ENCODE measurements at places on chromosomes 3 and 15.

- DNase-seq = no peak
Observed at GRCh38 chr15:99341786-99342185, 90.5 kb downstream of the LRRC28 start.

DNA sequence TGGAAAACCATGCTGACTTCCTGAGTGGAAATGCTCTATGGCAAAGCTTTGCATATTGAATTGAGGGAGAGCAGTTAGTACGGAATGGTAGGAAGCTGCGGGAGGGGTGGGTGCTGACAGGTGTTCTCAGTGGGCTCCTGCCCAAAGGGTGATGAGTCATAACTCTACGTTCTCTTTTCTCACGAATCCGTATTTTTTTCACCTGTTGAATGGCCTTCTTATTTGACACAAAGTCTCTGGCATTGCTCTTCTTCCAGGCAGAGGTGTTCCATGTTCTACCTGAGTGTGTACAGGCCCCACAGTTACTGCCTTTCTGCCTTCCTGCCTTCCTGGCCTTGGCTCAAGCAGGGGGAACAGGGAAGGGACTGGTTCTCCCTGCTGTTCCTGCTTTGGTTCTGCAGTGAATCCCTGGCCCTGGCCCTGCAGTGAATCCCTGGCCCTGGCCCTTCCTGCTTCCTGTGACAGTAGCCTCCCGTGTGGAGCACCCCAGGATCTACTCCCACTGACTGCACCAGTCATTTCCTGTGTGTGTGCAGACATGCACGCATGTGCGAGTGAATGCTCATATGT, 31.9 kb downstream of the TRAK1 start:
- DNase-seq = no peak

GRCh38 chr3:39387411-39387975, 4.3 kb downstream of the SLC25A38 start:
- no peak for DNase-seq

DNA sequence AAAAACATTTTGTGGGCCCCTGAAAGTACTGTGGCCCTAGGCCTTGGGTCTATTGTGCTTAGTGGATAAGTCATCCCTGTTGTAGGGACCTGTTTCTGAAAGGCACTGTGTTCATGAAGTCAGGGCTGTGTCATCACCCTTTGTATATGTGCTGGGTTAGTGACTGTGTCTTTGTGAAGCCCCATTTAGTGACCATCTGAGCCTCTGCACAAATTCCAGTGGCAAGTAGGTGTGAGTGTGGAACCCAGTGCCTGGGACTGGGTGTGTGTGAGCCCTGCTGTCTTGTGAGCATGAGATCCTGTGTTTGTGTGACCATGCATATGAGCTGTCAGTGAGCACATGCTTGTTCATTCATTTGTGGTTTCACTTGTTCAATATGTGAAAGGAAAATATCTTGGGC, 1.2 kb upstream of the HYAL1 start:
- DNase-seq = no peak

DNA sequence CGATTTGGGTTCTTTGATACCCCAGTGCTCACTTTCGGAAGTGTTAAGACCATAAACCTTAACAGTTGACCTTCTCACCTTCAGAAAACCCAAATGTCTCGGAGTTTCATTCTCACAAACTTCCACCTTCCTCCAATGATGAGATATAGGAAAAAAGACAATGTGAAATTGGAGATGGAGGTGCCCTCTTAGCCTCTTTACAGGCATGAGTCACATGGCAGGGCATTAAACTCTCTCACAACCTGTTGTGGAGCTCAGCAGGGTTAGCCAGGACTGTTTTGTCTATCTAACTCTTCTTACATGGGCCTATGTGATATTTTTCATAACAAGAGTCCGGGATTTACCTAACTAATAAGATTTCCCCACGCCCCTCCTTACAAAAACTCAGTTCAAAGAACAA, 10.7 kb downstream of the AGTR1 start:
- no peak for DNase-seq

- DNase-seq = no peak
Observed at GRCh38 chr3:171862993-171863521, 19.9 kb downstream of the TMEM212 start.

GRCh38 chr3:168134931-168135330, 39.2 kb upstream of the GOLIM4 start:
- no peak for DNase-seq

DNA sequence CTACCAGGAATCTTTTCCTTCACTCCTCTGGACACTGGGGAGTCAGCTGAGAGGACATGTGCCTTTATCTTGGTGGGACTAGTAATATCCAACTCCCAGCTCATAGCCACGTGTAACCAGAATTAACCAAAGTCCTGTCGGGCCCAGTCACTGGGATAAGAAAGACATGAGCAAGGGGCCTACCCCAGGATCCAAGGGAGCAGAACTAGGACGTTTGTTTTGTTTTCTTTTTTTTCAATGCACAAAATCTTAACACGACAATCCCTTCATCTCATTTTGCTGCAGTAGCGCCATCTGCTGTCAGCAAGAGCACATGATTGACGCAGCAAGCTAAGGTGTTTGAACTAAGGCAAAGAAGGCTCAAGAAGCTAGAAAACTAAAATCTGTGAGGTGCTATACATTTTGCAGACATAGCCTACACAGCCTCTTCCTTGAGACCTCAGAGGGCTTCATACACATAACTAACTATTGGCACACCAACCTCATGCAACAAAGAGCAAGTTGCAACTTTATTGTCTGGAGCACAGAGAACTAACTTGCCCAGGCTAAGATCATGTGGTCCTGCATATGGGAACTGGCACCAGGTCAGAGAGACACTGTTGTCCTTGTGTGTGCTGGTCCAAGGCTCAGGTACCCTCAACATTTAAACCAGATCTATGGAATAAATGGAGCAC, 43.6 kb downstream of the RLBP1 start:
- DNase-seq = peak; percentile 59

GRCh38 chr3:176041812-176042211, 1155.5 kb downstream of the TBL1XR1 start:
- DNase-seq = no peak

DNA sequence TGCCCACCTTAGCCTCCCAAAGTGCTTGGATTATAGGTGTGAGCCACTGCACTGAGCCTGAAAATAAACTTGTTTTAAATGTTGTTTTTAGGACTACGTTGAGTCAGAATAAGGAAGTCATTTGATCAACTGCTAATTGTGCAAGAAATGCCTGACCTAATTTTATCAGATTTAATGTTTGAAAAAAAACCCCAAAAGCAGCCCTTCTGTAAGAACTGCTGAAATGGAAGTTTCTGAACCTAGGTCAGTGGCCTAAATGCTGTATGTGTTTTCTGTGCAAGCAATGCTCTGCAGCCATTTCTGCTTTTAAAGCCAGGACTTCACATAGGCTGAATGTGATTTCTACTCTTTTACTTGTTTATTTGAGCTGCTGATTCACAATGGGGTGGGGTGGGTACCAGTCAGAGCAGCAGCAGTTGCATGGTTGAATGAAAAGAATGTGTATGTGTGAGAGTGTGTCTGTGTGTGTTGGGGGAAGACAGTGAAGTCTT, 6.6 kb downstream of the GPX1 start:
- no peak for DNase-seq
